IPS-NIHi11 (cell line): ENCODE measurements at places on chromosomes 7 and 10.

DNA sequence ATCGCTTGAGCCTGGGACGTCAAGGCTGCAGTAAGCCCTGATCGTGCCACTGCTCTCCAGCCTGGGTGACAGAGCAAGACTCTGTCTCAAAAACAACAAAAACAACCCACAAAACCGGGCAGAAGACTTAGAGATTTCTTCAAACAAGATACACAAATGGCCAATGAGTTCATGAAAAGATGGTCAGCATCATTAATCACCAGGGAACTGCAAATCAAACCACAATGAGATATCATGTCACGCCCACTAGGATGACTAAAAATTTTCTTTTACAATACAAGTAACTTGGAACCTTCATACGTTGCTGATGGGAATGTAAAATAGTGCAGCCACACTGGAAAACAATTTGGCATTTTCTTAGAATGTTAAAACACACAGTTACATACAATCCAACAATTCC, 77.3 kb upstream of the GRID1 start:
- no peak for DNase-seq

GRCh38 chr10:7836571-7836970, 18.3 kb downstream of the TAF3 start:
- DNase-seq: no peak

GRCh38 chr7:98203261-98203963, 7.8 kb upstream of the BHLHA15 start:
- no peak for DNase-seq

- no peak for DNase-seq
Observed at GRCh38 chr10:8133146-8133545, 78.7 kb downstream of the GATA3 start.

GRCh38 chr7:12757443-12757842, 70.0 kb downstream of the ARL4A start:
- DNase-seq: no peak

DNA sequence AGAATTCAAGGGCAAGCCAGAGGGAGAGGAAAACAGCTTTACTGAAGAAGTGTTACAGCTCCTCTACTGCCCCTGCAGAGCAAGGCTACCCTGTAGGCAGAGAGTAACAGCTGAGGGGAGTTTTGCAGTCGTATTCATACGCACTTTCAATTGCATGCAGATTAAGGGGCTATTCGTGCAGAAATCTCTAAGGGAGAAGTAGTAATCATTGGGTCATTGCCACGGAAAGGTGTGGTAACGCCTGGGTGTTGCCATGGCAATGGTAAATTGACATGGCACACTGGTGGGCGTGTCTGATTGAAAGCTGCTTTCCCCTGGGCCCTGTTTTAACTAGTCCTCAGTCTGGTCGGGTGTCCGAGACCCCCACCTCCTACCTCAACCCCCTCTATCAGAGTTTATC, 227.2 kb downstream of the NSUN6 start:
- DNase-seq: no peak

DNA sequence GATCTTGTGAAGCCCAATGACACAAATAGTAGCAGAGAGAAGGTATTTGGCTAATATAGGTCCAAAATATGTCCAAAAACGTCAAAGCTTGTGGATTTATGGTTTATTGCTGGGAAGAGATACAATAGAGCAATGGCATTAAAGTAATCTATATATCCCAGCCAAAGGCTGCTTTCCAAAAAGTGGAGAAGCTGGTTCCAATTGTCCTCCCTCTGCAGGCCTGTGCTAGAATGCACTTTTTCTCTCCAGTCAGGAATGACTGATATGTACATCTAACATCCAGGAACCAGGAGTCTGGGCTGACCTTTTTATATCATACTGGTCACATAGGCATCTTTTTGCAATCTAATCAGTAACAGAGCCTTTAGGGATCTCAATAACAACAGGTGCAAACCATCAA, 167.1 kb upstream of the FAM3C start:
- DNase-seq: peak; percentile 16

GRCh38 chr7:26201247-26202018, at the start of gene CBX3:
TSS of gene CBX3 (plus strand) at chr7:26201745. CDS start at chr7:26202999, 1,254 bp downstream.
- peak; percentile 88 for DNase-seq

DNA sequence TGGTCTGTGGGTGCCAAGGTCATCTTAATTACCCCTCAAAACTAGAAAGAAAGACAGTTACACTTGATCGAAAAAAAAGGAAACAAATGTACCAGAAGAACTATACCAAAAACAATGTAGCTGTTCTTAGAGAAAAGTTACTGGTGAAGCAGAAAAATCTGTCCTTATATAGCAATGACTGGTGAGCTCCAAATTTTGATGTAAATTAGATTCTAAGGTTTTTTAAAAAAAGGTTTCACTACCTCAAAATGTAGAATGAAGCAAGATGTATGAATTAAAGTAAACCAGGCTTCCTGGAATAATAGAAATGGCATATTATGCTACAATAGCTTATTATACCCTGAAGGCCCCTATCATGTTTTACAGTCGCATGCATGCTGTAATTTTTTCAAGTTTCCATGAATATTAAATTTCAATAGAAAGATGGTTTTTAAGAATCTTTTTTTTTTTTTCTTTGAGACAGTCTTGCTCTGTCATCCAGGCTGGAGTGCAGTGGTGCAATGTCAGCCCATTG, 28.4 kb upstream of the FKBP9 start:
- DNase-seq: no peak

GRCh38 chr7:121485467-121486243, 89.5 kb upstream of the FAM3C start:
- DNase-seq: no peak

DNA sequence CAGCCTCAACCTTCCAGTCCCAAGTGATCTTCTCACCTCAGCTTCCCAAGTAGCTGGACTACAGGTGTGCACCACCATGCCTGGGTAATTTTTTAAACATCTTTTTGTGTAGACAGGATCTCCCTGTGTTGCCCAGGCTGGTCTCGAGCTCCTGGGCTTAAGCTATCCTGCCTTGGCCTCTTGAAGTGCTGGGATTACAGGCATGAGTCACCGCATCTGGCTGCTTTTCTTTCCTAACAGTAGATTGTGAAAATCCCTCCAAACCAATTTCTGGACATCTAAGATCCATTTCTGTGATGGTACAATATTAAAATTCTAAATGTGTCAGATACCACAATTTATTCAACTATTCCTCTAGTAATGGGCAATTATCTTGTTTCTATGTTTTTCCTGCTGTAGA, 38.7 kb downstream of the RAB18 start:
- DNase-seq: no peak

DNA sequence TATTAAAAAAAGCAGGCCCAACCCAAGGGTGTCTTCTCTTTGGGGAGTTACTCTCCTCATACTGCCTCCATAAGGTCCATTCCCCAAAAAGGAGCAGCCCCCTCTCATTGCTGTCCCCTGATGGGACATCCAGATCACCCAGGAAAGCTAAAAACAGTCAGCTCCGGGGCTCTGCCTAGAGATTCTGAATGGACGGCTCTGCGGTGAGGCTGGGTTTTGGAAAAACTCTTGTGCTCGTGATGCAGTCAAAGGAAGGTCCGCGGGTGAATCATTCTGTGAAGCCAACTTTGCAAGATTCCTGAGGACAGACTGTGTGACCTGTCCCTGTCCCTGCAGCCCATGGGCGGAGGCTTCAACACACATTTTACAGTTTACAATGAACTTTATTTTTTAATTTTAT, 351.5 kb downstream of the TYW1 start:
- DNase-seq: no peak

- peak; percentile 83 for DNase-seq
Observed at GRCh38 chr7:128405471-128406313, 4.1 kb downstream of the IMPDH1 start.

DNA sequence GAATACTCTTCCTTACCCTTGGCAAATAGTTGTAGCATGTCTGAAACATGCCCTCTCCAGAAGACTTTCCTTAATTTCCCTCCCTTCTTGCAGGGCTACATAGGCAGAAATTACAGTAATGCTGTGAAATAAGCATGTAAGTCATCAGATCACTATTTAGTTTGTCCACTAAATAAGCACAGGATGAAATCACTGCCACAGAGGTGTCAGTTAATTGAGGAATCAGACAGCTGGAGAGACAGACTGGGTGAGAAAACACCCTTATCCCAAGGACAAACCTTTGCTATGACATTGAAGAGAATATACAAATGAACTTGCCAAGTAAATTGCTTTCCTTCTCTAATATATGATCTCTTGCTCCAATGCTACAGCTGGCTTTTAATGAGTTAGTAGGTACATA, 129.3 kb downstream of the CHRM2 start:
- DNase-seq: no peak

DNA sequence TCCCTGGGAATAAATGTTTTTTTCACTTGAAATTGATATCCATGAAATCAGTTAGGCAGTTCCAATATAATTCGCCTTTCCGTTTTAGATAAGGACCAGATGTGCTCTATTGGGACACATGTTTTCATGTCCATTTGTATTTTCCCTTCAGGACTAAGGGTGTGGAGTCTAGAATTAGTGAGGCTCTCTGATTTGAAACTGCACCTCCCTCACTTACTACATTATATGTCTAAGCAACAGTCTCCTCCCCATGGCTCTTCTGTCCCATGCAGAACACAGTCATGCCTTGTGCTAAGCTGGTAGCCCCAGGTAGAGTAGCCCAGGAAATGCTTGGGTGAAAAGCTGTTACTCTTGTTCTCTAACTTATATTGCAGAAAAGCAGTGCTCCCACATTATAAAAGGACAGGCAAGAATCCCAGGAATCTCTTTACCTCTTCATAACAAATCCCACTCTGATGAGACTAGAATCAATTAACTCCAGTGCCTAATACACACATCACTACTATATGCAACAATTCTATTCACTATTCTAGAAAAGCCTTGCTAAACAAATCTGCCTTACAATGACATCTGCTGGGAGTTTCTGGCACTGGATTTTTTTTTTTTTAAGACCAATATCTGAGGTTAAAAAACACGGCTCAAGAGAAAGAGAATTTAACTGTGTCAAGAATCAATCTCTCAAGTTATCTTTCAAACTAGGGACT, 293.9 kb downstream of the SNX13 start:
- DNase-seq: no peak
